Activated naive CD4-positive, alpha-beta T cell treated with anti-CD3 and anti-CD28 coated beads for 36 hours (primary cell): ENCODE measurements at places on chromosomes 16 and 17. TPM values are rescaled to one million over a fixed set of nuclear protein-coding genes. Genes with fewer than 3 reads are reported as not detected.

Gene HBQ1
- total RNA-seq = 1.1 TPM

- DNase-seq = no peak
- H3K27ac ChIP-seq = no peak overlapping the region
- H3K4me1 ChIP-seq = no peaks in the 10 kb centered on the region
- H3K36me3 ChIP-seq = peaks cover 28% of the 10 kb centered on the region
- H3K4me3 ChIP-seq = no peak overlapping the region
Observed at GRCh38 chr16:8634991-8635736, 13.7 kb downstream of the METTL22 start.

DNA sequence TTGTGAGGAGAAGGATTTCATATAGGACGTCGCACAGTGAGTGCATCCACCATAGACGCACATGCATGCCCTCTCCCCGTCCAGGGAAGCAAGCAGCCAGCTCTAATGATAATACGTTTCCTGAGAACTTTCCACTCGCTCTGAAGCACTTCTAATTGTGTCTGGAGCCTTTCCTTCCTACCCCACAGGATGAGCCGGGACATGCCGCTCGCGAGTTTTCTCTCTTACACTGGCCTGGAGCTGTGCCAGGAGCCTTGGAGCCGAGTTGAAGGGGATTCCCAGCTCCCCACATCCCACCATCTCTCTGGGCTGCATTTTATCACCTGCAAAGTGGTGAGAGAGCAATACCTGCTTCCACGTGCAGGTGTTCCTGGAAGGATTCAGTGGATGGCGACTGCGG, 368.1 kb downstream of the C16orf95 start:
- H3K4me3 ChIP-seq = no peak overlapping the region
- no peak for DNase-seq
- H3K27ac ChIP-seq = no peak overlapping the region

Gene MYH8
- not detected for total RNA-seq

Gene NPTX1
- 10.7 TPM for total RNA-seq
